Kidney (tissue), 22 donors: ENCODE measurements at places on chromosomes 7 and 10. TPM values are rescaled to one million over a fixed set of nuclear protein-coding genes. Genes with fewer than 3 reads are reported as not detected.

- H3K27ac ChIP-seq = no peak overlapping the region
- H3K4me3 ChIP-seq = no peak overlapping the region
- H3K4me1 ChIP-seq = no peaks in the 10 kb centered on the region
- no peaks in the 10 kb centered on the region for H3K27me3 ChIP-seq
Observed at GRCh38 chr7:41692251-41692650, 10.6 kb downstream of the INHBA start.

DNA sequence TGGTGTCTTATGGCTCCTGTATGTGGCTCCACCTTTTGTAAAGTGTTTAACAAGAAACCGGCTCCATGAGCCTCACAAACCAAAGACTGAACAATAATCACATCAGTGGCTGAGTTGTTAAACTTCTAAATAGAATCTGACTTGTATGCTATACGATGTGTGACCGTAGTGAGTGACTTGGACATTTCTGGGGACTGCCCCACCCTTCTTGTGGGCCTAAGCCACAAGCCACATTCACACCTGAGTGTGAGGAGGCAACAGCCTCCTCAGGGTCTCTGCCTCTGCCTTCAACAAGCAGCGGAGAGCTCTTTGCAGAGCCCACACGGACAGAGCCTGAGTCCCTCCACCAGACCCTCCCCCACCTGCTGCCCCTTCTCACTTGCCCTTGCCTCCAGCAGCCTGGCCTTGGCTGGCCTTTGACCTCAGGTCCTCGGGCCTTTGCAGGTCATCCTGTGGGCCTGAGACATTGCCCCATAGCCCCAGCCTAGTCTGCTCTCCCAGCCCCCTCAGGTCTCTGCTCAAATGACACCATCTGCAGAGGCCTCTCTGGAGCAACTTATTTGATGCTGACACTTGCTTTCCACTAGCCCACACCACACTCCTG is 156.8 kb upstream of the TNS3 start:
- DNase-seq = no peak
- H3K4me1 ChIP-seq = no peaks in the 10 kb centered on the region
- H3K27ac ChIP-seq = no peak overlapping the region
- no peaks in the 10 kb centered on the region for H3K36me3 ChIP-seq

- no peak overlapping the region for H3K27ac ChIP-seq
- no peaks in the 10 kb centered on the region for H3K4me1 ChIP-seq
- H3K4me3 ChIP-seq = no peak overlapping the region
- no peaks in the 10 kb centered on the region for H3K36me3 ChIP-seq
- DNase-seq = no peak
Observed at GRCh38 chr7:158362912-158363905, 224.4 kb downstream of the PTPRN2 start.

GRCh38 chr7:157423886-157424565 is 87.2 kb downstream of the DNAJB6 start:
- no peak for DNase-seq
- H3K4me3 ChIP-seq = no peak overlapping the region
- no peaks in the 10 kb centered on the region for H3K27me3 ChIP-seq
- H3K4me1 ChIP-seq = no peaks in the 10 kb centered on the region
- H3K36me3 ChIP-seq = no peaks in the 10 kb centered on the region
- H3K27ac ChIP-seq = peak overlapping the region; percentile 2

DNA sequence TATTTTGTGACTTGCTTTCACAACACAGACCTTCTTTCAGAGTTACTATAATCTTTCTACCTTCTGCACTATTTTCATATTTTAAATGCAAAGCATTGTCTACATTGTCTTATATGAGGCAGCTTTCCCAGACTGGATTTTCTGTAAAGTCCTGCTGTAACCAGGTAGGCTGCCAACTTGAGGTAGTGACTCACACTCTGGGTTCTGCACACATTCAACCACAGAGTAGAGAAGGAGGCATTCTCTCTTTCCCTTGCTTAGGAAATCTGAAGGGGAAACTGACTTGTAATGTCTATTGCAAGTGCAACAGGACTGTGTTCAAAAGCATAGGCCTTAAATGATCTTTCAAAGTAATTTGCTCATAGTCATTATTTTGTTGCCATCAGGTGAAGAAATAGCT is 461.4 kb downstream of the GRM8 start:
- H3K4me1 ChIP-seq = no peaks in the 10 kb centered on the region
- no peaks in the 10 kb centered on the region for H3K36me3 ChIP-seq
- no peak overlapping the region for H3K27ac ChIP-seq
- H3K4me3 ChIP-seq = no peak overlapping the region

DNA sequence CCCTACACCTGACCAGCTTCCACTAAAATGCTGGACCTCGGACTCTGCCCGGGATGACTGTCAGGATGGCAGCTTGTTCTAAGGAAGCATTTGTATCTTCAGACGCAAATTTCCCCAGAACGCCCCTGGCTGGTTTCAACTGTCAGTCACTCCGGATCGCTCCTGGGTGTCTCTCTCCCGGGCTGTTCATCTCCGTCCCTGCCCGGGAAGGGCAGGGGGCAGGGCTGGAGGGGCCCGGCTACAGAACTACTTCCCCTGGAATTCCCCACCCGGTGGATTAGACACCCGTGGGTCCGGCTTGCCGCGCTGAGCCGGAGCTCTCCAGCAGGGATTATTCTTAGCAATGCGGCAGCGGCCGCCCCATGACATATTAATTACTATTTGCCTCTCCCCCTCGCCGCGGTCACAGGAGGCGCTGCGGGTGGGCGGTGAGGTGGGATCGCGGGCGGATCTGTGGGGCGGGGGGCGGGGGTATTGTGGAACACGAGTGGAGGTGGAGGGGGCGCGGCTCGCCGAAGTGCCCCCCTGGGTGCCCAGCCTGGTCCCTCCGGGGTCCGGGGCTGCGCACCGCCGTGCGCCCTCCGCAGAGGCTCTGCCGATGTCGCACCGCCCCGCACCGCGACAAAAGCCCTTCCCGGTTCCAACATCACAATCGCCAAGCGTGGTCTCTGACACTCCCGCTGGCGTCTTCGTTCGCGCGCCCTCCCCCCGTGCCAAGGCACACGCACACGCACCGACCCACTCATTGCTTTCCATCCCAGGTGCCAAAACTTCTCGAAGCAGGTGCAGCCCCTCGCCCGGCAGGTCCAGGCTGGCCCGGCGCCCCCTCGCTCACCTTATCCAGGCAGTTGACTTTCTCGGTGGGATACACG is 276.1 kb upstream of the NEBL start:
- peak overlapping the region; percentile 72 for H3K27ac ChIP-seq
- H3K27me3 ChIP-seq = no peaks in the 10 kb centered on the region
- peaks cover 4% of the 10 kb centered on the region for H3K4me1 ChIP-seq

Gene EPO
- not detected for total RNA-seq

Gene PTN
- total RNA-seq = 12.0 TPM

Gene ZCWPW1
- 3.0 TPM for total RNA-seq

Gene LRGUK
- 3.8 TPM for total RNA-seq

Gene MMRN2
- total RNA-seq = 65.9 TPM

Gene ELMO1
- 35.4 TPM for total RNA-seq

Gene HSPA12A
- 33.5 TPM for total RNA-seq

Gene PNLIPRP1
- not detected for total RNA-seq

Gene PHF14
- 31.7 TPM for total RNA-seq
